Stimulated activated CD4-positive, alpha-beta T cell treated with anti-CD3 and anti-CD28 coated beads, Interleukin-12 subunit alpha, Interleukin-12 subunit beta, amount 100 ng/mL, for 4 hours (primary cell): ENCODE measurements at places on chromosomes 12 and 14.
A peak's percentile ranks its signal among the peaks of the same experiment; 100 is the strongest.

GRCh38 chr12:127381043-127381668 lies 885.8 kb upstream of the TMEM132C start:
- DNase-seq, result peak; percentile 35

DNA sequence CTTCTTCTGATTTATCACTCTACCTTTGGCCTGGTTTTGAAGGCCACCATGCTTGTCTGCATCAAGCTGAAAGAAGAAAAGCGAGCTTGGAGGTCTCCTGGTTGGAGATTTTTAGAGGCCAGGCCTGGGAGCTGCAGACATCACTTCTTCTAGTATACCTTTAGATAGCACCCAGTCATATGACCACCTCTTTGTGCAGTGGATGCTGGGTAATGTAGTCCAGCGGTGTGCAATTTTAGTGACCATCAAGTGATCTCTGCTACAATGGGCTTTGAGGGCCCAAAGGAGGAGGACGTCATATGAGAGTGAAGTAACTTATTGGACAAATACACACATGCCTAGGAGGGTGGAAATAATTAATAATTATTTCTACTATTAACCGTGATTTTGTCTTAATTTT lies 15.2 kb upstream of the WNT5B start:
- DNase-seq, result no peak

DNA sequence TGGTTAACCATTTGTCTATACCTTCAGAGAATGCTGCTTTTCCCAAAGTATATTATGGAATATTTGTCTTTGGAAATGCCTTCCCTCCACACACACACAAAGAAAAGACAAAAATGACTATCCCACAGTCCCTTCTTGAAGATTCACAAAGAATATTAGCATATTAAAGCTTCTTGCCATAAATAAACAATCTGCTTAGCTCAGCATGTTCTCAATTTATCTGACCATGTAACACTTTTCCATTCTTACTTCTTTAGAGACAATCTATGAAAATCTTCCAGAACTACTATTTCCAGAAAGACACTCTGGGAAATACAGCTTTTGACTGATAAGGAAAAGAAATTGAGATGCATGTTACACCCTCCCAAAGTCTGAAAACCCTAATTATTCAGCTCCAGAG lies 58.9 kb upstream of the OVCH1 start:
- DNase-seq, result no peak

- DNase-seq, result no peak
Measured at GRCh38 chr12:129483111-129483893, 420.5 kb downstream of the TMEM132D start.

- no peak for DNase-seq
Measured at GRCh38 chr14:46769292-46769691, 117.7 kb upstream of the RPL10L start.
